IMR-90 (cell line): ENCODE measurements at places on chromosomes 2 and 18. TPM values are rescaled to one million over a fixed set of nuclear protein-coding genes. Genes with fewer than 3 reads are reported as not detected.

GRCh38 chr2:230412371-230412711, 3.7 kb upstream of the SP100 start:
- DNase-seq, result no peak

- DNase-seq, result no peak
Observed at GRCh38 chr18:21164548-21165095, 53.0 kb upstream of the ROCK1 start.

DNA sequence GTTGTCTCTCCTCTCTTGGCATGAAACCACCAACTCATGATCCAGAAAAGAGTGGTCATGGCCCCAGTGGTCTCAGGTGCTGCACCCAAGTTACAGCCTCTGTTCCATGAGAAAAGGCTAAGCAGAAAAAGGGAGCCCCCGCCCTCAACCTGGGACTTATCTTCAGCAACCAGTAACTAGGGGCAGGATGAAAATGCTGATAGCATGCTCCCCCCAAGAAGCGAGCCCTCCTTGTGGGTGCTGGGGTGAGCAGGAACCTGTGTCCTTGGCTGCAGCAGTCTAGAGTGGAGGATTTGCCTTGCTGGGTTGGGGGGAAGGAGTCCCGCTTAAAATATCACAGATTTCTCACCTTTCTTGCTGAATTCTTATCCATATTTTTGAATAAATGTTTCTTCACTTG, 490.0 kb downstream of the SUCLG1 start:
- DNase-seq, result no peak

- no peak for DNase-seq
Observed at GRCh38 chr18:10453806-10454680, at the start of gene APCDD1. Gene APCDD1 (plus strand): TSS chr18:10454635. CDS start chr18:10454982, 347 bp downstream.

DNA sequence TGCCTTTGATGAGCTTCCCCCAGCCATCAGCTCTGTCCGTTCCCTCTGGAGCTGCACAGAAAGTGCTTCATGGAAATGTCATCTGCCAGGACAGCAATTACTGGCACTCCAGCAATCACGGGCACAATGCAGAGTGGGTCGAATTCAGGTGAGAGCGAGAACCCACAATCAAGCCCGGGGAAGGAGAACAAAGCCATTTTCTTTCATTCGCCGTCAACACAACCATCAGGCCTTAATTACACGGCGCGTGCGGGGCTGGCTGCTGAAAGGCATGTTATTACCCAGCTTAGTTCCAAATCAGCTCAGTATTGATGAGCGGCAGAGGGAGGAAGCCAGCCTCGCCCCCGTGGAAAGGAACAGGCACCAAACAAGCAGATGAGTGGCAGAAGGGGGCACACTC, 143.9 kb downstream of the MYT1L start:
- DNase-seq, result no peak

- no peak for DNase-seq
Observed at GRCh38 chr2:237592425-237592980, 2.0 kb upstream of the RAB17 start.

- peak; percentile 37 for DNase-seq
Observed at GRCh38 chr2:117785740-117786139, 28.8 kb upstream of the DDX18 start.

GRCh38 chr2:5954509-5954908, 262.3 kb downstream of the SOX11 start:
- DNase-seq, result no peak

GRCh38 chr2:55733335-55733734, 39.7 kb upstream of the PNPT1 start:
- peak; percentile 43 for DNase-seq

DNA sequence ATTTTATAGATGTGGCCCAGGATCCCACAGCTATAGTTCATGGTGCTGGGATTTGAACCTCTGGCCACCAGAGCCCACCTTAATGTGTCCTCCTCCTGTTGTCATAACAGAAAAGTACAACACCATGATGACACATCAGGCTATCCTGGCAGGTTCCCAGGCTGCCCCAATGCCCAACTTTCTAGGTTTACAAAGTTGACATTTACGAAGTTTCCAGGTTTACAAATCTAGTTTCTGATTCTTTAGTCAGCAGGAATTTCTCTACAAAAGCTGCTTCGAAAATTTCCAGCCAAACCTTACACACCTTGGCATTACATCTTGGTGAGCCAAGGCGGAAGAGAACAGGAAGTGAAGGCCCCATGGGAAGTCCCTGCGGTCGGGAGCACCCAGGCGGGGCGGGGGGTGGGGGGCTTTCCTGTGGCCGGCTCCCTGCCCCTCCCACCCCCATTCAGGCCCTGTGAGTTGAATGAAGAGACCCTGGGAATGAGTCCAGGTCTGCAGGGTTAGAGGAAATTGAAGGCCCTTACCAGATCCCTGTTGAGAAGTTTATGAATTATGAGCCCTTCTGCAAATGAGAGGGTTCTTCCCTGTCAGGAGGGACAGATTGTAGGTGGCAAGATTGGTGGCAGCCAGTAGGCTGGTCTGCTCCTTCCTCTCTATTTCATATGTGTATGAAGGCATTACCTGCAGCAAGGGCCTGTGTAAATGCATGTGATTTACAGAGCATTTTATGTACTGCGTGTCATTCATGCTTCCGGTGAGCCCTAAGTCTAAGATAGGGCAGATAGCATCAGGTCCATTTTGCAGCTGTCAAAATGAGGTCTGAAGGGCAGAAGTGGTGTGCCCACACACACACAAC, 11.1 kb upstream of the IL1RN start:
- DNase-seq, result no peak

DNA sequence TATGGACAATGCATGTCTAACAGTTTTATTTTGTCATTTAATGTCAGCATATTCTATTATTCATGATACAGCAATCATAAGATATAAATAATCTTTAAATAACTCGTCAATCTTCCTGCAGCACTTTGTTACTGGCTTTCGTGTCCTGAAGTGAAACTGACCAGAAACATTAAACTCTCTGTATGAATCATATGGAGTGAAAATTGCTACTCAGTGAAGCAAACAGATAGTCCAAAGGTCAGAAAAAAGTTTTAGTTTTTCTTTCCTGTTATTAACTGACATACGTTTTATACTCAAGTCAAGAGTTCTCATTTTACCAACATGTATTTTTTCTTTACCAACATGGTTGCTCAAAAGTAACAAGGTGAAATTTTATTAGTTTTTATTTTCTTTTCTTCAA, 106.8 kb upstream of the GALNT5 start:
- peak; percentile 74 for DNase-seq

- DNase-seq, result no peak
Observed at GRCh38 chr18:47389210-47389609, 137.8 kb upstream of the SKOR2 start.

DNA sequence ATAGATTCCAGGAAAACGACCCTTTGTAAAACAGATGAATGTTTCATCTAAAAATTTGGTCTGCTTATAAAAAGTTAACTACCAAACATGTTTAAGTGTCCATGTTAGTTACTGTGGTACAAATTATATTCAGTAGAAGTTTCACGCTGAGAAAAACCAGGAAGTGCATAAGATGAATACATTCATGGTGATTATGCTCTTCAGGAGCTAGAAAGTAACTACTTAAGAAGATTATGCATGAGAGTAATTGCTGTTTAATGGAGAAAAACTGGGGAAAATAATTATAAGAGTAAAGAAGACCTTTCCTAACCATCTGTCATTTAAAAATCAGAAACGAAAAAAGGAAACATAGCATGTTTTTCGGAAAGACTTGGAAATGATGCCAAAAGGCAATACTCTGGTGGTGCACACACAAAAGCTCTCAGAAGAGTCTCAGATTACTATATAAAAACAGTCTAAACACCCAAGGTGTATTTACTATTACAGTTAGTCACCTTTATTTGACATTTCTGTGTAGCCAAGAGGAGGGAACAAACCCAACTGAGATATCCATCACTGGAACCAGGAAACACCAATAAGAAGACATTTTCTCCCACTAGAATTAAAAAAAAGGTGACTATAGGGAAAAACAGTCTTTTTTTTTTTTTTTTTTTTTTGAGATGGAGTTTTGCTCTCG, 38.8 kb upstream of the METTL21A start:
- no peak for DNase-seq

DNA sequence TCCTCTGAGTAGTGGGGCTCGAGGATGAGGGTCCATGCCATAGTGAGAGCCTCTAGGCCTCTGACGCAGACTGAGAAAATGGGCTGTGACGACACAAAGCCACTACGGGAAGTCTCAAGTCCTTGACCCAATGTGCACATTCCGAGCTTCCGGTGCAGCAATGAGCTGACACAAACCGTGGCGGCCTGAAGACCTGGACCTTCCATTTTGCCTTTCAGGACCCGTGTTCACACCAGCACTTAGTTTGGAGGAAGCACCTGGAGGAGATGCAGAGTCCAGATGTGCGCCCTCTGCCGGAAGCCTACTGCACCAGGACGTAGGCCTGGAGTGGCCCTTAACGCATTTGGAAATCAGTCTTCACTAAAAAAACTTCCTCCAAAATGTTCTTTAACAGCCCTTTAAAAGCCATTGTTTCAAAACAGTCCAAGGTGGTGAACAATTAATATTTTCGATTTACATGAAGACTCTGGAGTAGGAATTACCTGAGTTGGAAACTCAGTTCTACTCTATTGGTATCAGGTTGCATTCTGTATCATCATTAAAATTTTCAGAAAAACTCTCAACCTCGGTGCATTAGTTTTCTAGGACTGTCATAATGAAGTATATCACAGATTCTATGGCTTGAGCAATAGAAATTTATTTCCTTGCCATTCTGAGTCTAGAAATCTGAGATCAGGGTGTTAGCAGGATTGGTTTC, 33.9 kb downstream of the BMP10 start:
- DNase-seq, result peak; percentile 27

GRCh38 chr2:113032737-113033136, 19.9 kb downstream of the IL36B start:
- DNase-seq, result no peak

DNA sequence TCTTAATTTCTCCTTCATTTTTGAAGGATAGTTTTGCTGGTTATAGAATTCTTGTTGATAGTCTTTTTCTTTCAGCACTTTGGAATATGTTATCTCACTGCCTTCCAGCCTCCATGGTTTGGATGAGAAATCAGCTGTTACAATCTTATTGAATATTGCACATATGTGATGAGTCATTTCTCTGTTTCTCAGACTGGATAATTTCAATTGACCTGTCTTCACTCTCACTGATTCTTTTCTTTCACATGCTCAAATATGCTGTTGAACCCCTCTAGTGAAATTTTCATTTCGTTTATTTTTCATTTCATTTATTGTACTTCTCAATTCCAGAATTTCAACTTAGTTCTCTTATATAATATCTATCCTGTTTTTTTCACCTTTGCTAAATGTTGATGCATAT, 22.2 kb downstream of the PDK1 start:
- peak; percentile 21 for DNase-seq

- peak; percentile 50 for DNase-seq
Observed at GRCh38 chr2:18799397-18799796, 210.0 kb upstream of the NT5C1B start.

- no peak for DNase-seq
Observed at GRCh38 chr2:103781313-103781712, 1019.5 kb downstream of the TMEM182 start.

- DNase-seq, result no peak
Observed at GRCh38 chr18:40006634-40007033, 1948.4 kb upstream of the PIK3C3 start.

DNA sequence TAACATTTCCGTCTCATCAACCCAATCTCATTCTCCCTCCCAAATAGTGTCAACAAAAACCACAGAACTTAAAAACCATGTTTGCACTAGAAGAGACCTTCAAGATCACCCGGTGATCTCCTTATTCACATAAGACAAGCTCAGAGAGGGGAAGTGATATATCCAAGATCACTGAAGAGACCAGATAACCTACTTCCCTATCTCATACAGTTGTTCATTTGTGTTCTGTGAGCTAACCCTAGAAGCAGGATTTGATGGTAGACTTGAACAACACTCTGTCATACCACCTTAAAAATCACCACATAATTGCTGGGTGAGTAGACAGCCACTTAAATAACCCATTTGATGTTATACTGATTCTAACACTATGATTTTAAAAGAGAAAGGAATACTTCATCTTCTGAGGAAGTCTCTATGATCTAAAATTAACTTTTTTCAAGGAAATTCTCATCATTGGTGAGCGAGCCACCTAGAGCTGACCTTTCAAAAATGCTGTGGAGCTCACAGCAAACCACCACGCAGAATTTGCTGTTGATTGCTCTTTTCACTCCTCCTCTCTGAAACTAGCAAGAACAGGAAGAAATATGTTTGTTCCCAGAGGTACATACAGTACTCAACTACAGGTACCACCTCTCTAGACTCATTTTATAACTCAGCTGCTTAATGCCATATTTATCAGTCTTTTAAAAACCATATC, 15.1 kb downstream of the AAK1 start:
- no peak for DNase-seq

DNA sequence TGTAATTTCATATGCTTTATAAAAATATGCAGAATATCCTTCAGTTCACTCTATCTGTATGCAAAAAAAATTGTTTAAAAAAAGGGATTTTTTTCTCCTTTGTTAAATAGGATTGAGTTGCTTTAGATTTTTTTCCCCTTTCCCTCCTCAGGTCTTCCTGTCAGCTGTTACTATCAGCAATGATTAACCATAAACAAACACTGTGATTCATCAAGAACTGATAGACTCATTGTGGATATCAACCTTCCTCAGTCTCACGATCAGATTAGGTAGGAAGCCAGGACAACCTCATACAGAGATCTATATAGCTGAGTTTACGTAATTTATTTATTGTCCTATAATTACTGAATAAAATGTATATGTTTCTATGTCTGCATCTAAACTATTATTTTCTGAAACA, 2136.2 kb upstream of the CELF4 start:
- DNase-seq, result peak; percentile 53

GRCh38 chr18:827093-827677, 15.1 kb upstream of the YES1 start:
- no peak for DNase-seq

GRCh38 chr18:8948011-8948410, 154.5 kb upstream of the NDUFV2 start:
- DNase-seq, result no peak

GRCh38 chr2:2981000-2981399, 396.6 kb downstream of the EIPR1 start:
- no peak for DNase-seq

GRCh38 chr18:12929477-12930083, 18.2 kb upstream of the SEH1L start:
- no peak for DNase-seq

Gene ST8SIA5
- polyA plus RNA-seq, result 0.03 TPM in 1 of 2 replicates, not detected in the other

Gene LYPD6
- 0.49 and 0.87 TPM in 2 replicates for polyA plus RNA-seq

Gene CNTNAP5
- polyA plus RNA-seq, result not detected in 2 replicates

Gene TDRD15
- polyA plus RNA-seq, result not detected in 2 replicates

Gene MBD2
- polyA plus RNA-seq, result 14.8 and 29.5 TPM in 2 replicates

Gene DTNA
- 8.7 and 10.8 TPM in 2 replicates for polyA plus RNA-seq

Gene CRYBA2
- not detected in 2 replicates for polyA plus RNA-seq

Gene KCNG3
- polyA plus RNA-seq, result not detected in 2 replicates

Gene SPP2
- not detected in 2 replicates for polyA plus RNA-seq

Gene LANCL1
- 24.6 and 29.7 TPM in 2 replicates for polyA plus RNA-seq

Gene NEURL3
- polyA plus RNA-seq, result not detected in 2 replicates

Gene TWIST2
- polyA plus RNA-seq, result 33.6 and 40.0 TPM in 2 replicates

Gene RGPD3
- polyA plus RNA-seq, result 0.06 and 0.07 TPM in 2 replicates
